SHP77 treated with DMSO at 0.1 percent for 48 hours (cell line): ENCODE measurements at places on chromosomes 3 and 15.

- no peak for DNase-seq
Observed at GRCh38 chr3:33144433-33144832, 30.6 kb downstream of the CRTAP start.

DNA sequence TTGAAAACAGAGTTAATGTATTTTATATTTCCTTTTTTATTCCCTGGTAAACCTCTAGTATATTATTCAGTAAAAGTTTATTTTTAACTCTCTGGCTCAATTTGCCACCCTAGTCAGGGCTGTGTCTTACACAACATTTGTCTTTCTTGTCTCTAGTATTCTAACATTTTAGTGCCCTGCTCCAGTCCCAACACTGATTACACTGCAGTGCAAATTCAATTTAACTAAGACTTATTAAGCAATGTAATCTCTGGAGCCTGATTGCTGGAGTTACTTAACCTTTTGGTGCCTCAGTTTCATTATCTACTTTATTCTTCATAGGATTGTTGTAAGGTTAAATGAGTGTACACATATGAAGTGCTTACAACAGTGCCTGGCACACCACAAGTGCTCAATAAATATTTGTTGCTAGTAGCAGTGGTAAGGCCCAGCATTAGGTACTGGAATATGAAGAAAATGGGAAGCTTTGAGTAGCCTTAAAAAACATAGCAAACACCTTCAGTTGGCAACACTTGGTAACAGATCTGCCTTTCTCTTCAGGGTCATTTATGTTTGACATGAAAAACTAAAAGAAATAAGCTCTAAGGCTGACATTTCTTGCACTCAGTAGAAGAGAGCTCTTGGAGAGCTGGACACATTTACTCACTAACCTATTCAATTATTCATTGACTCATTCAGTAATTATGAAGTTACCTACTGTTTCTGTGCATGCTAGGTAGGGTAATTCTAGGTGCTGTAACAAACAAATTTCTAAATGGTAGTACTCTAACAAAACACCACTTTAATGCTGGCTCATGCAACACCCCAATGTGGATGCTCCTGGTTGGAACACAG, 364.5 kb upstream of the EPHA3 start:
- DNase-seq = no peak

DNA sequence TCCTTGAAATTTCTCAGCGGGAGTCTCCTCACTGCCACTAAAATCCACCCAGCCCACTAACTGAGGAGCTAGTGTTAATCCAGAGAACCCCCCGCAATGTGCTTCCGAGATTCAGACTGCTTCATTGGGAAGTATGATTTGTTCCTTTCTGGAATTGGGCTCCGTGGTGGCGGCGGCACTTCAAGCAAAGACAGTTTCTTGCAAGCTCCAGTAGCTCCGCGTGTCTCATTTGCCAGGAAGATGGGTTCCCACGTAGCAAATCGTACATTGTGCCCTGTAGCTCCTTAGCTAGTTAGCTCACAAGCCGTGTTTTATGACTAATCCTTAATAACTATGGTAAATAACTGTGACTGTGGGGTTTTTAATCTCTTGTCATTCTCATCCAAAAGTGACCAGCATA, 45.4 kb downstream of the SLC6A1 start:
- no peak for DNase-seq

DNA sequence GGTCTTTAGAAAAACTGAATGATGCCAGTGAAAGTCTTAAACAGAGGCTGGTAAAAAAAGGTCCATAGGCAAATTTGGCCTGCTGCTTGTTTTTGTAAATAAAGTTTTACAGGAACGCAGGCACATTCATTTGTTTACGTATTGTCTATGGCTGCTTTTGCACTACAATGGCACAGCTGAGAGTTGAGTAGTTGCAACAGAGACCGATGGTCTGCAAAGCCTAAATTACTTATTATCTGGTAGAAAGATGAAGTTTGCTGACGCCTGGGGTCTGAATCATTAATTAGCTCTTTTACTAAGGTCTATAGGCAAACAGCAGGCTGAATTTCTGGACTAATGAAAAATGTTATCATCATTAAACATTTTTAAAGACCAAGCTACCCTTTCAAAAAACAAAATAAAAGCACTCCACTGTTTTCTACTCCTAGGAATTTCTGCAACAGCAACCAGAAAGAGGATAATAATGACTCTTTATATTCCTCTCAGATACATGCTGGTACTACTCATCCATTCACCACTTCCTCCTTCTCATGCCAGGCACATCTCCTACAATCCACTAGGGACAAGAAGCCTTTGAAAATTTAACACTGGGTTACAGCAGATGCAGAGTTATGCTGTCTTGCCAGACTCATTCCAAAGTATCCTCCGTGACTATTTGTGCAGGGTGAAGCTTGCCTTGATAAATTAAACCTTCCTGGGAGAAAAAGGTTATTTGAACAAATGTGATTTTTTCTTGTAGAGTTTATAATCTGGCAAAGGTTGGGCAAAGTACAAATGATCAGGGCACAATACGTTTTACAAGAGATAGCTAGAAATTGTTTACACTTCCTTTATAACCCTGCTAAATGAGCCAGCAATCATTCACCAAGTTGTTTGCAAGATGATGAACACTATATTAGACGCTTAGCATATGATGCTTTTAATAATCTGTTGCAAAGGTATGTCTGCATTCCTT, 6.0 kb downstream of the GATM start:
- no peak for DNase-seq

GRCh38 chr3:9930804-9931418, 2.7 kb upstream of the CRELD1 start:
- no peak for DNase-seq

- no peak for DNase-seq
Observed at GRCh38 chr3:33855884-33856546, 57.6 kb downstream of the PDCD6IP start.
